ENCODE measurements at places on chromosomes 2 and 18. TPM values are rescaled to one million over a fixed set of nuclear protein-coding genes. Genes with fewer than 3 reads are reported as not detected.

GRCh38 chr18:45137087-45137419 is 456.4 kb downstream of the SETBP1 start:
- DNase-seq, result no peak

DNA sequence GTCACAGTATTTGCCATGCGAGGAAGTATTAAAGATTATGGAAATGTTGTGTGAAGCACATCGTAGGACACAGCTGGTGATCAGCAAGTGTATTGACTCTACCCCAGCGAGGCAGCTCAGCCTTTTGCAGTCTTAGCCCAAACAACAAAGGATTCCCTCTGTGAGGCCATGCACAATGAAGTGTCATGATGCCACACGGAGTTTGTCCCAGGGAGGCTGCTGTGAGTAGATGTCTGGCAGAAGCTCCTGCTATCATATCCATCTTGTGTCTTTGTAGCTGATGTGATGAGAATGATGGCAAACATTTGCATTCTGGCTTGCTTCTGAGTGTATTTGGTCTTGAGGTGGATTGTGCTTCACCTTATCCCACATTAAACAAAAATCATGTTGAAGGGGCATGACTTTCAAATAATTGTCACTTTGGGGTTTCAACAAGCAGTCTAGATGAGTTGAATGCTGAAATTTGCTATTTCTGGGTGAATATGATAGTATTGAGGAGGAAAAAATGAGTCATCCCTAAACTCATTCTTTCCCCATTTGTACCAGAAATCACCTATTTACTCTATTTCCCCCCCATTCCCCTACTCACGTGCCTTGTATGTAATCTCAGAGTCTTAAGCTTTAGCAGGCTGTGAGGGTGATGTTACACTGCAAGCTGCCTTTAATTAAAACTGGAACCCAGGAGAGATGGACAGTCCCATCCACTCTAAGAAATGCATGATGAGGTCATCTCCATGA is 273.5 kb downstream of the RNF144A start:
- DNase-seq, result no peak

- DNase-seq, result no peak
Measured at GRCh38 chr2:103427567-103427966, 665.7 kb downstream of the TMEM182 start.

The IL1RN gene
- not detected for total RNA-seq

DNA sequence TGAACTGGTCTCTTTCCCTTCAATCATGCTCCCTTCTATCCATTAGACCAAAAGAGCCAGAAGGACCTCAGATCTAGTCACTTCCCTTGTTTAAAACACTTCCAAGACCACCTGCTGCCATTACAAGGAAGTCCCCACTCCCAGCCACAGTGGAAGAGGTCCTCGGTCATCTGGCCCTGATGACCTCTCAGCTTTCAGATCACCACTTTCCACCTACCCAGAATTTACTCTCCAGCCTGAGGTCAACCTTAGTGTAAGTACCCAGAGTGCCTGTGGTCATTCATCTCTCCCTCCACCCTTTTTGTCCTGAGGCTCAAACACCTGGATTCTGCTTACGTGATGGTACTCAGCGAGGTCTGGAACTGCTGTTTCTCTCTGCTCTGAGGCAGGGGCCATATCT is 67.1 kb downstream of the MARCO start:
- DNase-seq, result no peak

DNA sequence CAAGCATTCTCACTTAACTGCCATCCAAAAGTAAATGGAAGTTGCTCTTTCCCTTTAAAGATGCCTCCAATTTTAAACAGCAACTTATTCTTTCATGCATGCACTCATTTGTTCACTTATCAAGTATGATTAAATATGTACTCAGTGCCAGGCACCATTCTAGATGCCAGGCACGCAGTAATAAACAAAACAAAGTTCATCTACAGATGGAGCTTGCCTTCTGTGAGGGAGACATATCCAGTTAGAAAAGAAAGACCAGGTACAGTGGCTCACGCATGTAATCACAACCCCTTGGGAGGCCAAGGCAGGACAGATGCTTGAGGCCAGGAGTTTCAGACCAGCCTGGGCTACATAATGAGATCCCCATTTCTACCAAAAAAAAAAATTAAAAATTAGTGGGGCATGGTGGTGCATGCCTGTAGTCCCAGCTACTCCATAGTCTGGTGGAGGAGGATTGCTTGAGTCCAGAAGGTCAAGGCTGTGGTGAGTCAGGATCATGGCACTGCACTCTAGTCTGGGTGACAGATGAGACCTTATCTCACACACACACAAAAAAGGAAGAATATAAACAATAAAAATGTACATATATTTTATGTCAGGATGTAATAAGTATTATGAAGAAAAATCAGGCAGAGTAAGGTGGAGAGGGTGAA is 19.2 kb upstream of the CCDC141 start:
- DNase-seq, result no peak

DNA sequence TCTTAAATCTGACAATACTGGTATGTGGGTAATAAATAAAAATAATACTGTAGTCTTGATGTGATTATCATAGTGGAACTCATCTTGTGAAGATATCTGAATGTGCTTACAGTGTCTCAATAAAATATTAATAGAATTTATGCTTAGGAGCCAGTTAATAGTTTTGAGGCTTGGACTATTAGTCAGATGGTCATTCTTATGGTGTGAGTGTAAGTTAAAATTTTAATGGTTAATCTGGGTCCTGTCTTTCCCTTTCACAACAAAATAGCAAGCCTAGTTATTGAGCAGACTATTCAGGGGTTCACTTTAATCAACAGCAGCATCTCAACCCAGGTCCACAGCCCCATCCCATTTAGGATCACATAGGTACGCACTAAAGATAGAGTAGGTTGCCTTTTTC is 138.9 kb downstream of the HAUS1 start:
- no peak for DNase-seq

The KLHL41 gene
- total RNA-seq, result 0.21 TPM

DNA sequence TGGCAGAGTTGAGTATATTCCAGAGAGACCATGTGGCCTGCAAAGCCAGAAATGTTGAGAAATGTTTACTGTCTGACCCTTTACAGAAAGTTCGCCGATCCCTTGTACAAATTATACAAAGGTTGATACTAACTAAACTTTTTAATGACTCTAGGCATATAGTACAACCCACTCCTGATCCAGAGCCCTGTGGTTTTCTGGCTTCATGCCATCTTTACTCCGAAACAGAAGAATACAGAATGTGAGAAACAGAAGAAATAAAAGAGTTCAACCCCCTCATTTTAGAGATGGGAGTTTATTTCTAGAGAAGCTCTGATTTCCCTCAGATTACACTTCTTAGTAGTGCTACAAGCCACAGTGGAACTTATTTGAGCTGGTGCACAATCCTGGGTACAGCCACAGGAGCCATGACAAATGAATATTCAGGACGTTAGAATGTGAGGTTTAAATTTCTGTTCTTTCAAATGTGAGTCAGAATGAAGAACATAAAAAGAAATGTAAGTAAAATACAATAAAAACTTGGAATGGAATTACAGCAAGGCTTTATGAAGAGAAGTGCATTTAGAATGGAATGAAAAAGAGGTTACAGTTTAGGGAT is 38.0 kb upstream of the SMCHD1 start:
- no peak for DNase-seq

The GRHL1 gene
- total RNA-seq, result 0.85 TPM

Measured in endothelial cell of umbilical vein (primary cell).